MCF 10A (cell line): ENCODE measurements at places on chromosomes 4 and X.

- no peak for DNase-seq
- no peaks in the 10 kb centered on the region for H3K36me3 ChIP-seq
- no peak overlapping the region for H3K27ac ChIP-seq
- H3K27me3 ChIP-seq: no peaks in the 10 kb centered on the region
- H3K4me1 ChIP-seq: no peaks in the 10 kb centered on the region
- no peak overlapping the region for H3K4me3 ChIP-seq
Observed at GRCh38 chr4:176467001-176467400, 147.2 kb downstream of the SPCS3 start.

DNA sequence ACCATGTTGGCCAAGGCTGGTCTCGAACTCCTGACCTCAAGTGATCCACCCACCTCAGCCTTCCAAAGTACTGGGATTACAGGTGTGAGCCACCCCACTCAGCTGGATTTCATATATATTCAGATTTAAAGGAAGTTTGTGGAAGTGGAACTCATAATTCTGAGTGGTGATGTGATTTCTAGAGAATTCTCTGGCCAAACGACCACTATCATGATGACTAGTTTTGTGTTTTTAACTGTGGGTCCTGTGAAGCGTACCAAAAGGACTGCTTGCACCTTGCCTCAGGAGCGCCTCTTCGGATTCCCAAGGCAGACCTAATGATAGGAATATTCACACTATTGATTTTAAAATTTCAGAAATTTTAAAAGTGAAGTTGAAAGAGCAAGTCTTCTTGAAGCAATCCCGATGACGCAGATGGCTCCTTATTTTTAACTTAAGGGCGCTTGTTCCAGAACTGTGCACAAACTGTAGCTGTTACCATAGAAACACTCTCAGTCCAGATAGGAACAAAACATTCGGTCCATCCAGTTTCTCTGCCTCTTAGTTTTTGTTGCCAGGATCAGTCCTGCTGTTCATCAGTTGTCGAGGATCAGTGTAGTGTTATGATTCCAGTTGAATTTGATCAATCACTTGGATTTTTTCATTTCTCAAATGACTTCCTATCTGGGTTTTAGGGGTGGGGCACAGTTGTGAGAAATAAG is 51.7 kb upstream of the CLCN4 start:
- no peak overlapping the region for H3K27ac ChIP-seq
- H3K36me3 ChIP-seq: peaks cover 5% of the 10 kb centered on the region
- H3K27me3 ChIP-seq: no peaks in the 10 kb centered on the region
- no peak for DNase-seq
- H3K4me1 ChIP-seq: peaks cover 6% of the 10 kb centered on the region

DNA sequence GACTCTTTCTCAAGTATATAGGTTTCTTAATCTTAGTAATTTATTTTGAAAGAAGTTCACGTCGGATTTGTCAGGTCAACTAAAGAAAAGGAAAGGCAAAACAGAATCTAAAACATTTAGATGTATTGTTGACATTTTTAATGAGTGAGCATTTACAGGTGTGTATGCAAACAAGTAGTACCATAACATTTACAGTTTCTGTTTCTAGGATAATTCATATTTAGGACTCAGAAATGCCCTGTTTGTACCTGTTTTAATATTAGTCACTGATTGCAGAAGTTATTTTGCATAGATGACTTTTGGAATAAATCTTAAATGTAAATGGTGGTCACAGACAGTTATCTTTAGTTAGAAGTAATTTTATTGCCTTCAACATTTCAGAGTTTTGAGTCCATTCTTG is 151.3 kb upstream of the NUDT6 start:
- no peaks in the 10 kb centered on the region for H3K36me3 ChIP-seq
- DNase-seq: no peak
- no peak overlapping the region for H3K27ac ChIP-seq
- no peaks in the 10 kb centered on the region for H3K4me1 ChIP-seq
- no peak overlapping the region for H3K4me3 ChIP-seq
- no peaks in the 10 kb centered on the region for H3K27me3 ChIP-seq

GRCh38 chr4:67874986-67875385 is 8.8 kb downstream of the TMPRSS11D start:
- H3K36me3 ChIP-seq: no peaks in the 10 kb centered on the region
- no peak overlapping the region for H3K4me3 ChIP-seq
- no peaks in the 10 kb centered on the region for H3K27me3 ChIP-seq
- peaks cover 4% of the 10 kb centered on the region for H3K4me1 ChIP-seq
- DNase-seq: peak; percentile 27

DNA sequence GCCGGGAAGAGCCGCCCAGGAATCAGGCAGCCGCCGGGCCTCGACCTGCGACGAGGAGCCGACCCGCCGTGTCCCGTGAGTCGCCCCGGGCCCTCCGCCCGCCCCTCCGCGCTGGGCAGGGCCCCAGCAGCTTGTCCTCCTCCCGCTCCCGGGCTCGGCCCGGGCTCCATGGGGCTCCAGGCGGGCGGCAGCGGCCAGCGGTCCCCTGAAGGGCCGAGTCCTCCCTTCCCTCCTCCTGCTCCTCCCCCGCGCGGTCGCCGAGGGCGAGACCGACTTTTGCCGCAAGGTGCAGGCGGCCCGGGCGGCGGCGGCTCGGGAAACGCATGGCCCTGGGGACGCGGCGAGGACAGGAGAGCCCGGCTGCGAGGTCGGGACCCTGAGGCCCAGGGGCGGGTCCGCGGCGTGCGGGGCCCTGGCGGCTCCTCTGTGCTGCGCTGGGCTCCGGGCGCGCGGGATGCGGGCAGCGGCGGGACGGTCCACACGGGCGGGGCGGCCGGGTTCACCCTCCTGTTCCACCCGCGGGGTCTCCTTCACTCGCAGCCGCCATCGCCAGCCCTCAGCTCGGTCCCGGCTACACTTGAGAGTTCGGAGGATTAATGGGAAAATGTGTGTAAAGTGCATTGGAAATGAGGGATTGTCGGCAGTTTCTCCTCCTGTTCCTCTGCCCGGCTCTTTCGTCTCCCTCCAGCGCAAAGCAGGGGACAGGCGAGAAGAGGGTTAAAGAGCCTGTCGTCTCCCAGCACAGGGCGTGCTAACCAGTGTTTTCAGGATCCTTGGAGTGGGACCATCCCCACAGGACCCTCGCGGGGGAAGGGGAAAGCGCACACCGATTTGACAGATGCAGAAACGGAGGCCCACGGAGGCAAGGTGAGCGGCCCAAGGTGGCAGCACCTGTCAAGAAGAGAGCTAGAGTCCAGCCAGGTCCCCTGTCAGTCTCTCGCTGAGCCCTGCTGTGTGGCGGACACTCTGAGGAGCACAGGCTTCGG is 16.6 kb upstream of the ZNF718 start:
- H3K27me3 ChIP-seq: no peaks in the 10 kb centered on the region
- H3K27ac ChIP-seq: no peak overlapping the region

- peak; percentile 87 for DNase-seq
- H3K36me3 ChIP-seq: peaks cover 7% of the 10 kb centered on the region
- H3K27ac ChIP-seq: peak overlapping the region; percentile 68
- H3K27me3 ChIP-seq: no peaks in the 10 kb centered on the region
- H3K4me3 ChIP-seq: peak overlapping the region; percentile 60
- H3K4me1 ChIP-seq: no peaks in the 10 kb centered on the region
Observed at GRCh38 chr4:120517966-120518365, 404.6 kb downstream of the PRDM5 start.

- no peaks in the 10 kb centered on the region for H3K36me3 ChIP-seq
- no peak overlapping the region for H3K27ac ChIP-seq
- H3K4me3 ChIP-seq: no peak overlapping the region
- H3K27me3 ChIP-seq: no peaks in the 10 kb centered on the region
Observed at GRCh38 chr4:76563454-76564122, 128.6 kb downstream of the SHROOM3 start.

GRCh38 chr4:11223311-11223710 is 205.4 kb downstream of the HS3ST1 start:
- peaks cover 13% of the 10 kb centered on the region for H3K27me3 ChIP-seq
- H3K4me3 ChIP-seq: no peak overlapping the region
- peaks cover 6% of the 10 kb centered on the region for H3K4me1 ChIP-seq
- H3K27ac ChIP-seq: no peak overlapping the region
- DNase-seq: no peak
- no peaks in the 10 kb centered on the region for H3K36me3 ChIP-seq

DNA sequence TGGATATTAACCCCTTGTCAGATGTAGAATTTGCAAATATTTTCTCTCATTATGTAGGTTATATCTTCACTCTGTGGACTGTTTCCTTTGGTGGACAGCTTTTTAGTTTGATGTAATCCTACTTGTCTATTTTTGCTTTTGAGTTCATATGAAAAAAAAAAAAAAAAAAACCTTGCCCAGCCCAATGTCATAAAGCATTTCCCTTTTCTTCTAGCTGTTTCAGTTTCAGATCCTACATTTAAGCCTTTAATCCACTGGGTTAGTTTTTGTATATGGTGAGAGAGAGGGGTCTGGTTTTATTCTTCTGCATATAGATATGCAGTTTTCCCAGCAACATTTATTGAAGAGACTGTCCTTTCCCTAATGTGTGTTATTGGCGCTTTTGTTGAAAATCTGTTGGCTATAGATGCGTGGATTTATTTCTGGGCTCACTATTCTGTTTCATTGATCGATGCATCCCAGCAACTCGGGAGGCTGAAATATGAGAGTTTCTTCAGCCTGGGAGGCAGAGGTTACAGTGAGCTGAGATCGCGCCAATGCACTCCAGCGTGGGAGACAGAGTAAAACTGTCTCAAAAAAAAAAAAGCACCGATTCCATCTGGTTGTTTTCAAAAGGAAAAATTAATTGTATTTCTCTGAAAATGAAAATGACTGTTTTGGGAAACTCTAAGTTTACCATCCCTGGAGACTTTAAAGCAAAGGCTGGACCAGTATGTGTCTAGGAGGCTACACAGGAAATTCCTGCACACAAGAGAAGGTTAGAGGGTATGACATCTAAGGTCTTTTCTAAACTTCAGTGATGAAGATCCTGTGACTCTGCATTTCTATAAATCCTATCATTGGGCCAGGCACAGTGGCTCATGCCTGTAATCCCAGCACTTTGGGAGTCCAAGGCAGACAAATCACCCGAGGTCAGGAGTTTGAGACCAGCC is 35.6 kb downstream of the STEEP1 start:
- DNase-seq: no peak
- no peak overlapping the region for H3K4me3 ChIP-seq
- no peaks in the 10 kb centered on the region for H3K4me1 ChIP-seq
- no peaks in the 10 kb centered on the region for H3K36me3 ChIP-seq
- peaks cover 21% of the 10 kb centered on the region for H3K27me3 ChIP-seq

GRCh38 chrX:140664939-140665338 is 44.6 kb upstream of the LINC00632 start:
- no peak overlapping the region for H3K27ac ChIP-seq
- peak; percentile 59 for DNase-seq
- H3K27me3 ChIP-seq: peaks cover 33% of the 10 kb centered on the region
- peaks cover 8% of the 10 kb centered on the region for H3K4me1 ChIP-seq

GRCh38 chrX:103800318-103800717 is 23.7 kb downstream of the PLP1 start:
- no peak overlapping the region for H3K27ac ChIP-seq
- no peak overlapping the region for H3K4me3 ChIP-seq
- H3K36me3 ChIP-seq: no peaks in the 10 kb centered on the region
- DNase-seq: no peak
- H3K27me3 ChIP-seq: peaks cover 62% of the 10 kb centered on the region

DNA sequence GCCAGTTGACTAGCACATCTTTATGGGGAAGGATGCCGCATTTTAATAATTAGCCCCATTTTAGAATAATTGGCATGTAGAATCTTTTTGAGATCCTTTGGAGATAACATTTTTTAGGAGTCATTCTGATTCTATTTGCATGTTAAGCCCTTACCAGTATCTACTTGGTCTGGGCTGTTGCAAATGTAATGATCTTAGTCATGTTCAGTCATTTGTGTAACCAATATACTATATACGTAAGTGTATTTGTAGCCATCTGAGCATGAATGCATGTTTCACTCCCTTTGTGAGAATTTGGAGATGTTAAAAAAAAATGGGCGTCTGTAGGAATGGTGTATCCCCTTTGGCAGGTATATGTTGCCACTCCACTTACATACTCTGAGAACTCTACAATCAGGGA is 119.1 kb downstream of the TEX13A start:
- H3K27ac ChIP-seq: no peak overlapping the region
- no peak for DNase-seq
- peaks cover 47% of the 10 kb centered on the region for H3K27me3 ChIP-seq
